Suppressor macrophage (primary cell): ENCODE measurements at places on chromosomes 7 and 10.

DNA sequence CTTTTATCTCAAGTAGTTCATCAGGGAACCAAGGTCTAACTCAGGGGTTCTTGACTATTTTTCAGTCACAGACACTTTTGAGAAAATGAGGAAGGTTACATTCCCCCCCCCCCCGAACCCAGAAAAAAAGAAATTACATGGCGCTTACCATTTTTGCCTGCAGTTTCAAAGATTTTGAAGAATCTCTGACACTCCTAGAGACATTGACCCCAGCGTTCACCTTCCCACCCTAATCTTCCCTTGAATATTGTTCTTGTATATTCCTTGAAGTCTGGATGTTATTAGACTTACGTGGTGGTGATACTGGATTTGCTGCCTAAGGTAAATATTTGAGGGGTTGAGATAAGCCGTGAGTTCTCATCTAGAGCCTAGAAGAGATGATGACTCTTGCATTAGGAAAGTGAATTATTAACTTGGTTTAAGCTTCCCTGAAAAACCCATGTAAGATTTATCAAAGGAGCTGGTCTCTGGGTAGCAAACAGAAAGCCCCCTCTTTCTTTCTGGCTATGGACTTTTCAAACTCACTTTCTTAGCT, 245.7 kb upstream of the FOXK1 start:
- DNase-seq, result no peak

DNA sequence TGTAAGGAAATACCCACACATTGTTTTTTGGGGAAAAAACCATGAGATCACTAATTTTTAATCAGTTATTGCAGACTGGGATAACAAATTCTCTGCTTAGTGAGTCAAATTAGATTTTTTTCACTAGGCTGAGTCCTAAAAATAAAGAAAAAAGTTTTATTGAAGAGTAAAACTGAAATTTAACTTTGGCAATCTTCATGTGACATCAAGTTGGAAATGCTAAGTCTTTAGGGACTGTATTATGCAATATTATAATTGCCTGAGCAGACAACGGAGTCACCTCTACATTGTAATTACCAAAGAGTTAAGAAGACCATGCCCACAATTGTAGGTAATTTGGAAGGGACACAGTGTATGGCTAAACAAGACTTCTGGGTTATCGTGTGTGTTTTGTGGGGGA, 2.2 kb upstream of the CLEC5A start:
- DNase-seq, result no peak

DNA sequence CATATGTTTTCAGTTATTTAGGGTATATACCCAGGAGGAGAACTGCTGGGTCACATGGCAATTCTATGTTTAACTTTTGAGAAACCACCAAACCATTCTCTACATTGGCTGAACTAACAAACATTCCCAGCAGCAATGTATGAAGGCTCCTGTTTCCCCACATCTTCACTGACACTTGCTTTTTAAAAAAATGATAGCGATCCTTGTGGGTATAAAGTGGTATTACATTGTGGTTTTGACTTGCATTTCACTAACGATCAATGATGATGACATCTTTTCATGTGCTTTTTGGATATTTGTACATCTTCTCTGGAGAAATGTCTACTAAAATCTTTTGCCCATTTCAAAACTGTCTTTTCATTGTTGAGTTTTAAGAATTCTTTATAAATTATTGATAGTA, 51.2 kb upstream of the ANAPC16 start:
- no peak for DNase-seq

DNA sequence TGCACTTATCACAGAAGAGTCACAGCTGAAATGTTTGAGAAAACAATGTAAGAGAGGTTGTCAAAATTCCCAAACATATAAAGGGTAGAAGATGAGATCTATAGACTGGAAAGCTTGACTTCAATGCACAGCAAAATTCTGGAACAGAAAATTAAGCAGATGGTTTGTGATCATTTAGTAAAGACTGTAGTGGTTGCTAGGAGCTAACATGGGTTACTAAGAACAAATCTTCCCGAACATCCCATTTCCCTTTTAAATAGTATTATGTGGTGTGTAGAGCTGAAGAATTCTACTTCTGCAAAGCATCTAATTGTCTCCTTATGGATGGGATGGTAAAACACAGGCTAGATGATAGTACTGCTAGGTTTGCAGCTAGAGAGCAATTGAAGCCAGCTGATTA, 312.3 kb downstream of the CAMK1D start:
- no peak for DNase-seq

DNA sequence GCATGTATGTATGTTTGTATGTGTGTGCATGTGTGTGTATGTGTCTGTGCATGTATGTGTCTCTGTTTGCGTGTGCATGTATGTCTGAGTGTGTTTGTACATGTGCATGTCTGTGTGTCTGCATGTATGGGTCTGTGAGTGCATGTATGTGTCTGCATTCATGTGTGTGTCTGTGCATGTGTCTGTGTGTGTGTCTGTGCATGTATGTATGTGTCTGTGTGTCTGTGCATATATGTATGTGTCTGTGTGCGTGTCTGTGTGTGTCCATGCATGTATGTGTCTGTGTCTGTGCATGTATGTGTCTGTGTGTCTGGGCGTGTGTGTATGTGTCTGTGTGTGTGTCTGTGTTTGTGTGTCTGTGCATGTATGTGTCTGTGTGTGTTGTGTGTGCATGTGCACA, 49.9 kb upstream of the DIP2C start:
- DNase-seq, result no peak

- no peak for DNase-seq
These were observed 487.6 kb upstream of the ZMIZ1 start for GRCh38 chr10:78581133-78581694.

- no peak for DNase-seq
These were observed 380.6 kb downstream of the PHTF2 start for GRCh38 chr7:78179211-78179610.

DNA sequence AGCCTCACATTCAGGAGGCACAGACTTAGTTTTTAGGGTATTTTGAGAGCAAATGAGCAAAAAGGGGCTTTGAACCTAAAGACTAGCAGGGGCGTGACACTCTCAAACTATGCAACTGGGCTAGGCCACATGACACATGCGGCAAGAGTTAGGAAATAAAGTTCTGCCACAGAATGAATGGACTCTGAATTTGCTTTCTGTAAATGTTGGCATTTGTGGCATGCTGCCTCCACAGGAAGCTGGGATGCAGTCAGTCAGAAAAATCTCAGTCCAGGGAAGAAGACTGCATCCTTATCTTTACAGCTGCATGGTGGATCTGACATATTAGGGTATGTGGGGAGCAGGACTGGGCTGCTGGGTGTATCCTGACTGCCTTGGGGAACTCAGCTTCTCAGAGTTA, 181.0 kb downstream of the COBL start:
- DNase-seq, result no peak

DNA sequence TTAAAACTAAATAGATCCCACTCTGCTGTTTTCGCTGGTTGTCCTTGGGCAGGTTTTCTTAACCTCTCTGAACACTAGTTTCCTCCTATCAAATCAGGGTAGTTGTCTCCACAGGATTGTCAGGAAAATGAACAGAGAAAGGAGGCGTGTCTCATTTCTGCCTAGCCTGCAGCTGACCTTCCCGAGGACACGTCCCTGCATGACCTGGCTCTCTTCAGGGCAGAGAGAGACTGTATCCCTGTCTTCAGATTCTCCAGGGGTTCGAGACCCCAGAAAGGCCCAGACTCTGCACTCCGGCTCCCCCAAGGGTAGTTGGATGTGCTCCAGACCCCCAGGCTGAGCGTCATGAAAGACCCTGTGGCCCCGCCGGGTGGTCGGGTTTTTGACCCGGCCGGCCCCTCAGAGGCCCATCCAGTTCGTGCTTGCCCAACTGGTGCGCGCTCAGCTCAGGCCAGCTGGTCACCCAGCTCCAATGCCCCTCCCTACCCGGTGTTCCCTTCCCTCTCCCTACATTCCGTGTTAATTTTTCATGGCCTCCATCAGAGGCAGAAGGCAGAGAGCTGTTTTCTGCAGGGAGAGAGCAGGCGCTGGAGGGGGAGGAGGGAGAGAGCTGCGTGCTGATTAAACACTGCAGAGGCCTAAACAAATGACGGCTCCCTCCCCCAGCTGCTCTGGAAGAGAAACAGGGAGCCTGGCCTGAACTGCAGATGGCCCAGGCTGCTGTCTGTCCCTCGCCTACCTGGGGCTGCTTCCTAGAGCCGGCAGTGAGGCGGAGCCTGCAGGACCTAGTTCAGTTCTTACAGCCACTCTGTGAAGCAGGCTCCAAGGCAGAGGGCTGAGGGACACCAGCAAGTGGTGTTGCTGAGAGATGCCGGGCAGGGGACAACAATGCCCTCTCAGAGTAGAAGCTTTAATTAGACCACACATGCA, 86.2 kb upstream of the PPIF start:
- DNase-seq, result no peak

DNA sequence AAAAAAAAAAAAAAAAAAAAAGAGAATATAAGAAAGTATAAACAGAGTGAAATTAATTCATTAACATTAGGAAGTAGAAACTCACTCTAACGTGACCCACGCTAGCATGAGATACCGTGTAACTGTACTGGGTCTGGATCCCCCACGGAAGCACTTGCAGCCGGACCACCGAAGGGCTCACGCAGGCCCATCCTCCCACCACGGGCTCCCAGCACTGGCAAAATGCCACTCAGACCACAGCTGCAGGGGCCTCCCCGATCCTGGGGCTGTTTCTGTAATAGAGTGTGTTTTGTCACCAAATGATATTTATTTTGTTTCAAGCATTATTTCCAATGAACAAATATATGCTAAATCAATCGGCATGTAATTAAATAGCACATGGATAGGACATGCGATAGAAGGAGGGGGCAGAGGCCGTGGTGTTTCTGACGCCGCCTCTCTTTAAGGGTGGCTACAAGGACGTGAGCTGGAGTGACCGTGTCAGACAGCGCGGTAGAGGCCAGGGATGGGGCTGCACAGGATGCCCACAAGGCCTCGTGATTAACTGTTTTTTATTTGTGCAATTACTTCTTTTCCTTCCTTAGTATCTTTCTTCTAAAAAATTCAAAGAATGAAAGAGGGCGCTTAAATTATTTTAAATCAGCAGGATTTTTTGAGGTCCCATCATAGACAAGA, 568.5 kb downstream of the PTPRN2 start:
- no peak for DNase-seq

- DNase-seq, result no peak
These were observed 1.4 kb downstream of the PDSS1 start for GRCh38 chr10:26698909-26699308.

DNA sequence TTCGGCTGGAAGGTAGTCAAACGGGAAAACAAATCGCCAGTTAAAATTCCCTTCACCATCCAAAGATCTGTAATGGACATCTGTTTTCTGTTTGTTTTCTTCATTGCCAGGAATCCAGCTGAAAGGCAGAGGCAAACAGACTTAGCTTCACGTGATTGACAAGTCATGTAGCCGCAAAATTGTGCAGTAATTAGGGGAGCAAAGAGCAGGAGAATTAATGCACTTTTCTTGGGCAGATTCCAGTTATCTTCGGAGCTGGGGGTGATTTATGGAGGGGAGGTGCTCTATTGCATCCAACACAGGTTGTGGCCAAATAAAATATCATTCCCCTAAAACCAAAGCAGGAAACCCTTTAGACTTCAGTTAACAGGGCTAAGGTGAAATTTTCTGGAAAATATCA, 162.2 kb downstream of the MYOF start:
- no peak for DNase-seq

GRCh38 chr10:45461034-45461433, 87.0 kb downstream of the ALOX5 start:
- peak; percentile 98 for DNase-seq

GRCh38 chr10:11089272-11089671, 71.6 kb downstream of the CELF2 start:
- no peak for DNase-seq

DNA sequence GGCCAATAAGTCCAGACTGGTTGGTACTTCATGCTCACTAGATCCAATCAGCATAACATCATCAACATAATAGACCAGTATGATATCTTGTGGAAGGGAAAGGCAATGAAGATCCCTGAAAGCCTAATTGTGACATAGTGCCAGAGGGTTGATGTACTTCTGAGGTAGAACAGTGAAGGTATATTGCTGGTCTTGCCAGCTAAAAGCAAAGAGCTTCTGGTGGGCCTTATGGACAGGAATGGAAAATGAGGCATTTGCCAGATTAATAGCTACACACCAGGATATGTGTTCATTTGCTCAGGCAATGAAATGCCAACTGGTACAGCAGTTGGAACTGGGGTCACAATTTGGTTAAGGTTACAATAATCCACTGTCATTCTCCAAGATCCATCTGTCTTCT, 156.4 kb downstream of the HTR7 start:
- DNase-seq, result no peak

GRCh38 chr7:17405786-17406185, 107.3 kb downstream of the AHR start:
- DNase-seq, result peak; percentile 50

DNA sequence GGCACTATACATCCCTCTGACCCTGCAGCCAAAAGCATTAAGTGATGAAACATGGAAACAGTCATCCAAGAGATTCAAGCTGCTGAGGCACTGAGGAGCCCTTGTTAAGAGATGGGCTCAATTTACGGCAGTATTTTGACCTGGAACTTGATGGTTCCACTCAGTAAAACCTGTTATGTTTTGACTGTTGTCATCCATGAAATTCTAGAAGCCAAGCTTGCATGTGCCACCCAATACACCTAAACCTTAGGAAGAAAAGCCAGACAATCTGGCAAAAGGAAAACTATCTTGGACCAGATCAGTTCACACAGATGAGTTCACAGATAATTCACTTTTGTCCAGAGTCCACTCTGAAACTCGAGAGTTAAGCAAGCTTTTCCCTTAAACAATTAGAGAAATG, 53.2 kb downstream of the ICA1 start:
- DNase-seq, result no peak

- no peak for DNase-seq
These were observed 250.5 kb downstream of the NSUN6 start for GRCh38 chr10:18400906-18401245.

DNA sequence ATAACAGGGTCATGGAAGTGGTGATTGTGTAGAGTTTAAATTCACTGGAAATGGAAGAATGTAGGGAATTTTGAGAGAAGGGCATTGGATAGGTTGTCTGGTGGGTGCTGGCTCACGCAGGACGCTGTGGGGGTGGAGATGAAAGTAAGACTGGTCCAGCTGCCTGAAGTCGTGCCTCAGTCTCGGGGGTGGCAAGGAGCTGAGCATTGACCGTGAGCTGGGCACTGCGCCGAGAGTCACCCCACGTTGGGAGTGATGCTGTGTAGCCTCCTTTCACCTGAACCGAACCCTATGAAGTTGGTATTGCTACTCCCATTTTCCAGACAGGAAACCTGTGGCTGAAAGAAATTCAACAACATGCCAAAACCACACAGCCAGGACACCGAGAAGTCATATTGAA, 99.2 kb downstream of the ACTR3B start:
- no peak for DNase-seq

- no peak for DNase-seq
These were observed 153.4 kb upstream of the KLF14 start for GRCh38 chr7:130887182-130887956.

DNA sequence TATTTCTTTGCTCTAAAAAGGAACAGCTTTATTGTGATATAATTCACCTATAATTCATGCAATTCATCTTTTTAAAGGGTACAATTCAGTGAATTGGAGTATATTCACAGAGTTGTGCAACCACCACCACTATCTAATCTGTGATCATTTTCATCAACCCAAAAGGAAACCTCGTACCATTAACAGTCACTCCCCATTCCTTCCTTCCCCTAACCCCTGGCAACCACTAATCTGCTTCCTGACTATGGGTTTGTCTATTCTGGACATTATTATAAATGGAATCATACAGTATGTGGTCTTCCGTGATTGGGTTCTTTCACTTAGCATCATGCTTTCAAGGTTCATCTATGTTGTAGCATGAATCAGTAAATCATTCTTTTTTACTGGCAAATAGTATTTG, 52.3 kb downstream of the MKI67 start:
- DNase-seq, result no peak
